GM03348 (cell line): ENCODE measurements at places on chromosomes 12 and 14.

- no peak for DNase-seq
Observed at GRCh38 chr12:57231276-57232021, 1.9 kb downstream of the SHMT2 start.

- DNase-seq: no peak
Observed at GRCh38 chr14:27098451-27098850, 500.6 kb upstream of the NOVA1 start.

DNA sequence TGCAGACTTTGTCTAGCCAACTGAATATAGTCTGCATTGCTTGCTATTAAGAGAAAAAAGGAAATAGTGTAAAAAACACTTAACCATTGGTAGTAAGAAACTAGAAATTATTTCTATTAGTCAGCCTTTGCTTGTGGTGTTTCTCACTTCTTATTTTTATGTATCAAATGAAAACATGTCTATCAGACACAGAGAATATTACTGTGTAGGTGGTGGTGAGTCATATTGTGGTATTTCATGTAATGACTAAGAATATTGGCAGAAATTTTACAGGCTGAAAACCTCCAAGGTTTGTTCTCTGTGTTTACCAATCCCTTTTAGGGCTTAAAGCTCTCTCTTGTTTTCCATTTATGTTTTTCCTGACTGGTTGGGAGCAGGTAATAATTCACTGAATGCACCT, 87.2 kb downstream of the DAAM1 start:
- DNase-seq: peak; percentile 64

GRCh38 chr14:23183158-23183470, 346 bp downstream of the SLC7A8 start:
- no peak for DNase-seq

GRCh38 chr12:19110221-19110940, 19.2 kb upstream of the PLEKHA5 start:
- DNase-seq: peak; percentile 41

GRCh38 chr12:53996240-53997203, 3.4 kb upstream of the HOXC9 start:
- no peak for DNase-seq
